GM18507 (cell line): ENCODE measurements at places on chromosomes 16 and 17.
A peak's percentile ranks its signal among the peaks of the same experiment; 100 is the strongest.

- no peak for DNase-seq
These were observed 408.2 kb downstream of the SEC14L1 start for GRCh38 chr17:77548967-77549366.

- no peak for DNase-seq
These were observed 253.5 kb downstream of the MRTFB start for GRCh38 chr16:14324581-14324980.

GRCh38 chr16:28873543-28874201 lies 4.6 kb upstream of the ATP2A1 start:
- peak; percentile 64 for DNase-seq

DNA sequence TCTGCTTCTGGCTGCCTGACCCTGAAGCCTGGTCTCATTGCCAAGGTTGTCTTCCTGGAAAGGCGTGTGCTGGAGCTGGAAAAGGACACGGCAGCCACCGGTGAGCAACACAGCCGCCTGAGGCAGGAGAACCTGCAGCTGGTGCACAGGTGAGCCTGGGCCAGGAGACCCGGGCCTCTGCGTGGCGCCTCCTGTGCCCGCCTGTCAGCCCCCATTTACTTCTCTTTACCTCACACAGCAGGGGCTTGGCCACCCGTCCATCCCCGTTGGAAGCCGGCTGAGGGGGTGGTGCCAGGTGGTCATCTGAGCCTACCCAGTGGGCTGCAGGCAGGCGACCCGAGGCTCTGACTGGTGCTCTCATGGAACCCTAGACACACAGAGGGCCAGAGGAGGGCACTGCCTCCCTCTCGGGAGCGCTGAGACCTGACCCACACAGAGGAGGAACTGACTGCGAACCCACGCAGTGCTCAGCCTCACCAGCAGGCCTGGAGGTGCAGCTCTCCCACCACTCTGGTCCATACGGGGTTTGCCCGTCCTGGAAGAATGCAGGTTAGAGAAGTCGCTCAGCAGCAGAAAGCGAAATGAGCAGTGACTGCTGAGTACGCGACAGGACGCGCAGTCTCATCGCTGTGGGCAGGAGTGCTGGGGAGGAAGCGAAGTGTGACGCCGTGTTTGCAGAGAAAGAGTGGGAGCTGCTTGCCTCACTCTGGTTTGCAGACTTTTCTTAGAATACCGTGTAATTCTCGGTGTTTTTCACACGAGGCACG lies 21.9 kb upstream of the CAPN15 start:
- DNase-seq: no peak

DNA sequence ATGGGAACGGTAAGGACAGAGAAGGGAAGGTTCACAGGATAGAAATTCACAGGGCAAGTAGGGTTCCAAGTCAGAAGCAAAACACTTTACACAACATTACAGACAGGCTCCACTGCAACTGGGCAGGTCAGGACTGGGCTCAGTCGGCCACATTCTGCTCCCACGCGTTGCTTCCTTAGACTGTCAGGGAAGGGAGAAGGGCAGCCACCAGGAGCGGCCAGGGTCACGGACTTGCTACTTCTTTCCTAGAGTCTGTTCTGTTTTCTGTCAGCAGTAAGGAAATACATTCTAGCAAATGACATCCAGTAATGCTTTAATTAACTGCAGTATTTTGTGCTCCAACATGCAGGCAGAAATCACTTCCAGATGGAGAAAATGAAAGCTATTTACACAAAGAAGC lies 160.3 kb upstream of the RPH3AL start:
- DNase-seq: no peak

DNA sequence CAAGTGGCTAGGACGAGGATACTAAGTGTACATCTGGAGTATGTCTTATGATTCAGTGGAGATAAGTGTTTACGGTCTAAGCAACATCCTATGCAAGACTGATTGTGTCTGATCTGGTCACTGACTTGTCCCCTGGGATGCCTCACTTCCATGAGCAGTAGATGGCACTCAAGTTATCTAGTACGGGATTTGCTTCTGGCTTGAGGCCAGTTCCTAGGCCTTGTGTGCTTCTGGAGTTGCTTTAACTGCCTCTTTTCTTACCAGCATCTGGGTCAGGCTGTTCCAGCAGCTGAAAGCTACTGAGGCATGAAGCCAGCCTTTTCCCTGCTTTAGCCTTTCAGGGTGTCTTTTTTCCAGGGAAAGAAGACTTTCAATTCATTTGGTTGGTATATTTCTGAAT lies 23.0 kb downstream of the SUPT6H start:
- DNase-seq: no peak

DNA sequence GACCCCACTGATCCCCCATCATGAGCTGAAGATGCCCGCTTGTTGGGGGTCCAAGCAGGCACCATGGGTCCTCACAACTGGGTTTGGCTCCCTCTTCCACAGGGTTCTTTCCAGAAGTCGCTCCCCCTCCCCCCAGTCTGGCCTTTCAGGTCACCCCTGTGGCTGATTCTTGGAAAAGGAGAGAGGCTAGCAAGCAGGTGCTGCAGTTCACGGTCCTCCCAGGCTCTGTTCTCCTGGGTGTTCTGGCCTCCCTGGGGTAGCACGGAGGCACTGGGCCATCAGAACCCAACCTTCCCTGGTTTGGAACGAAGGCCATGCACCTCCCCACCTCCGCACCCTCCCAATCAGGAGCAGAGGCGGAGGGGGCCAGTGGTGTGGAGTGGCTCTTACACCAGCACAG lies 18.9 kb downstream of the CACNA1G start:
- DNase-seq: no peak

DNA sequence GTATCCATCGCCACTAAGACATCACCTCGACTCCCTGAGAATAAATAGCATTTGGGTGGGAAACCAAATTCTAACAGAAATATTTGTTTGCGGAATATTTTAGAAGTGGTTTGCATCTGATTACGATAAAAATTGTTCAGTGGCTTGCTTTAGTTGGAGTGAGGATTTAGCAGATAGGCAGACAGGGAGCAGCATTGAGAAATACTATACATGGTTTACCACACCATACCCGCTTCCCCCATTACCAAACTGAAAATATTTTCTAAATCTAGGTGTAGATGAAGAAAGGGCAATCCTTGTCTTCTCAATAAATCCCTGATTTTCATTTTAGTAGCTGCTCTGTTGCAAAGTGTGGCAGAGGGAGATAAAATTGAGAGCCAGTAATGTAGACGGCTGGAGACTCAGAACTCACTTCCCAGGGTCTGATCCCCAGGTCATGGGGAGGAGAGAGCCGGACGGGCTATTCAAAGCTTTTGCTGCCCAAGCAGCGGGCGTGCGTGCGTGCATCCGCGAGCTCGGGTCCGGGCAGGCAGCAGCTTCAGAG lies 808 bp upstream of the BAHCC1 start:
- no peak for DNase-seq

GRCh38 chr17:81477173-81477572 lies 35.4 kb downstream of the ACTG1 start:
- DNase-seq: no peak

DNA sequence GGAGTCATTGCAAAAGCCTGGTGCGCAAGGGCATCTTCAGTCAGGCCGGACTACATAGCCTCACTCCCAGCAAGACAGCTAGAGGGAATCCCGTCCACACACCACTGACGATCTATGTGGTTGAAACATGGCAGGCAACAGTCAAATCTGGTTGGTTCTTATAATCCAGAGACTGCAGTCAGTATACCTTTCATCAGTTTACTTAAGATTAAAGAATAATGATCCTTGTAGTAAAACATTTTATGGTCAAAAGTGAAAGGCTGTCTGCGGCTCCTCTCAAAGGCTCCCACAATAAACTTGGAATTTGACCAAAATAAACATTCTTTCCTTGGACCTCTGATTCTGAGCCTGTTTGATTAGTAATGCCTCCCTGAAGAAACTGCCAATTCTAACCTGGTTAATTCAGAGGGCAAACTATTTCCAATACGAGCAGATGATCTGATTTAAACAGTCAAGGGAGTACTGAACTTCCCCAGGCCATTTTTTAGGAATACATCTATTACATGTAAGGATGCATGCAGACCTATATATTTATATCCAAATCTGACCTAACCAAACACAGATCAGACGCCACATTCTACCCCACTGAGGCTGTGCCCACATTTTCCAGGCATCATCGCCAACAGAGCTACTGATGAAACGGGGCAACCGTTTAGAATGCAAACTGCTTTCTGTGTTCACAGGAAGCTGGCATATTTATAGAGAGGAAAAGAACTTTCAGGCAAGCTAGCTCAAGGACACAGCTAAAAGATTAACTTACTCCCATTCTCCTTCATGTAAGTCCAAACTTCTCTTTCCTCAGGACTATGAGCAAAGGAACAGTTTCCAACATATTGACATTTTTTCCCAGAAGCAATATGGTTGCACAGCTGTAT lies 15.3 kb upstream of the TXNDC11 start:
- DNase-seq: no peak

- DNase-seq: no peak
These were observed 5.4 kb downstream of the SP2 start for GRCh38 chr17:47901423-47901822.

DNA sequence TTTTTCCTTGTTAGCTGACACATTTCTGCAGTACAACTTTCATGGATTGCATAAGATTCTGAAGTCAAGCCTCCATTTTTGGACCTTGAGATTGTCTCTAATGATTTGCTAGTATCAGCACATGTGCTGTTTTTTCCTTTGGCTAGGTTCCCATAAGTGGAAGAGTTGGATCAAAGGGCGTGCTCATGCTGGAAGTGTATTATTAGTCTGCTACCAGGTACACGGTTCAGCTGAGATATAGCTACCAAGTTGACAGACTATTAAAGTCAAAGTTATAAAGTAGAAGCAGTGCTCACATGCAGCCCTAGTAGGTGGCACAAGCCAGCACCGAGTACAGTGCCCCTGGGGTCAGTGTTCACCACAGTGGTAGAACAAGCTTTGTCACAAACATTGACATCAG lies 3.2 kb downstream of the FAHD1 start:
- DNase-seq: no peak

GRCh38 chr17:57537524-57538410 lies 207.3 kb downstream of the CCDC182 start:
- no peak for DNase-seq
